Upper lobe of left lung (tissue), 6 donors: ENCODE measurements at places on chromosomes 3 and 15.

DNA sequence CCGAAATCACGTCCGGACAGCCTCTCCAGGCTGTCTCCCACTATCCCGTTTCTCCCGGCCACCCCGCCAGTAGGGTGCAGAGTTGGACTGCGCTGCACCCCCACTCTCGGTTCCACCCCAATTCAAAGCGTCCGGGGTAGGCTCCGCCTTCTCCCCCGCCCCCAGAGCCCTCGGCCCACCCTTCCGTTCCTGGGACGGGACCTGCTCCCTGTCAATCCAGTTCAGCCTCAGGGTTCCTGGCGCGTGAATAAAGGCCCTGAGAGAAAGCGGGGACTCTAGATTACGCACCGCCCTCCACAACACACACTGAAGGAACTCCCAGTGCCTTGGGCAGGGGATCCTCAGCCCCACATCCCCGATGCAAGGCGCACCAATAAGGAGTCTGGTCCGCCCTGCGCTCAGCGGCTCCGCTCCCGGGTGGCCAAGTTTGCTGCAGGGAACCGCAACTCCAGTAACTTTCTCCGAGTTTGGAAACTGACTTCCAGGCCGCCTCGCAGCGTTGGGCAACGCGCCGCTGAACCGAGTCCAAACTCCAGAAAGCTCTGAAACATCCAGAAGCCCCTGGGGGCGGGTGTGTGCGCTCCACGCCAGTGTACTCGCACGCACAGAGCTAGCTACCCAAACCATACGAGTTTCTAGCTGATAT, 1.9 kb downstream of the ADAMTS9 start:
- H3K4me1 ChIP-seq = no peaks in the 10 kb centered on the region
- H3K27ac ChIP-seq = peak overlapping the region; percentile 91
- peak; percentile 94 for DNase-seq

DNA sequence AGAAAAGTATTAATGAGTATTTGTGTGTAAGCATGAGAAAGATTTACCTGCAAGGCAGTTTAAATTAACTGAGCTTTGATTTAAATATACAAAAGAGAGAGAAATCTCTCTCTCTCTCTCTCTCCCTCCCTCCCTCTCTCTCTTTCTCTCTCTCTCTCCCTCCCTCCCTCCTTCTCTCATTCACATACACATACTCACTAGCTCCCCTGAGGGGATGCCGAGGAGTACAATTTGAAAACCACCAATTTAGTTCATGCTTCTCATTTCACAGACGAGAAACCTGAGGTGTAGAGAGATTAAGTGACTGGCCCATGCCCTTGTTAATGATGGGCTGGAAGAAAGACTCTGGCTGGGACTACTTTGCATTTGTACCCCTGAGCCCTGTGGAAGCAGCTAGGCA, 59.4 kb downstream of the MECOM start:
- DNase-seq = no peak
- H3K27me3 ChIP-seq = no peaks in the 10 kb centered on the region
- H3K27ac ChIP-seq = no peak overlapping the region
- H3K36me3 ChIP-seq = no peaks in the 10 kb centered on the region
- no peak overlapping the region for H3K4me3 ChIP-seq

GRCh38 chr3:197472151-197472550, 83.6 kb downstream of the BDH1 start:
- H3K4me3 ChIP-seq = no peak overlapping the region
- H3K27me3 ChIP-seq = no peaks in the 10 kb centered on the region
- H3K36me3 ChIP-seq = no peaks in the 10 kb centered on the region
- DNase-seq = no peak
- H3K4me1 ChIP-seq = no peaks in the 10 kb centered on the region

DNA sequence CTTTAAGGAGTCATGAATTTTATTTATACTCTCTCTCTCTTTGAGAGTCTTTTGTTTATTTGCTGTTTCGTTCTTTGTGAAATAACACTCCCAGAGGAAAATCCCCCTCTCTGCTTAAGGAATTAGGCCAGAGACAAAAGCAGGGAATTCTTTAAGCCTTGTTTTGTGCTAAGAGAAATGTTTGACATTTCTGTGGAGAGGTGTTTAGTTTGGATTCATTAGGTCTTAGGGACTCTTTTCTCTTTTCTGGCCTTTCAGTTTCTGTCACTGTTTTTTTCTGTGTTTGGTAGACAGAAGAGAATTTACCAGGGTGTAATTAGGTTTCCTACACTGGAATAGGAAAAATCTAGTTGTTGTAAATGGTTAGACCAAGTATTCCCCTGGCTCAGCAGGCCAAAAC, 241.8 kb upstream of the NR2F2 start:
- H3K27ac ChIP-seq = no peak overlapping the region
- no peaks in the 10 kb centered on the region for H3K4me1 ChIP-seq
- no peaks in the 10 kb centered on the region for H3K36me3 ChIP-seq
- no peak for DNase-seq

GRCh38 chr3:127037971-127038446, 55.1 kb downstream of the PLXNA1 start:
- no peaks in the 10 kb centered on the region for H3K36me3 ChIP-seq
- H3K27me3 ChIP-seq = no peaks in the 10 kb centered on the region
- no peak overlapping the region for H3K4me3 ChIP-seq
- no peak overlapping the region for H3K27ac ChIP-seq

DNA sequence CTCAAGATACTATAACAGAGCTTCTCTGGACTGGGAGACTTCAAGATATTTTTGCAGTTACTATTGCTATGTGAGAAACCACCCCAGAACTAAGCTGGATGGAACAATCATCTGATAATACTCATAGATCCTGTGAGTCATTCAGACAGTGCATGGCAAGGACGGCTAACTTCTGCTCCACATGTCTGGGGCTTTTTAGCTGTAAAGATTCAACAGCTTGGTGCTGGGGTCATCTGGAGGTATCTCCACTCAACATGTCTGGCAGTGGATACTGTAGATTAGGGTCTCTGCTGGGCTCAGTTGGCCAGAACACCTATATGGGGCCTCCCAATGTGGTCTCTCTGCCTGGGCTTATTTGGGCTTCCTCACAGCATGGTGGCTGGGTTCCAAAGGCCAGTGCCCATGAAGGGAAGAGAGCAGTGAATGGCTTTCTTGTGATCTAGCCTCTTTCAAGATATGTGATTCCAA, 117.3 kb upstream of the SLC7A14 start:
- H3K27ac ChIP-seq = no peak overlapping the region
- H3K4me1 ChIP-seq = no peaks in the 10 kb centered on the region
- no peaks in the 10 kb centered on the region for H3K36me3 ChIP-seq
- no peaks in the 10 kb centered on the region for H3K27me3 ChIP-seq
- no peak overlapping the region for H3K4me3 ChIP-seq
- no peak for DNase-seq

DNA sequence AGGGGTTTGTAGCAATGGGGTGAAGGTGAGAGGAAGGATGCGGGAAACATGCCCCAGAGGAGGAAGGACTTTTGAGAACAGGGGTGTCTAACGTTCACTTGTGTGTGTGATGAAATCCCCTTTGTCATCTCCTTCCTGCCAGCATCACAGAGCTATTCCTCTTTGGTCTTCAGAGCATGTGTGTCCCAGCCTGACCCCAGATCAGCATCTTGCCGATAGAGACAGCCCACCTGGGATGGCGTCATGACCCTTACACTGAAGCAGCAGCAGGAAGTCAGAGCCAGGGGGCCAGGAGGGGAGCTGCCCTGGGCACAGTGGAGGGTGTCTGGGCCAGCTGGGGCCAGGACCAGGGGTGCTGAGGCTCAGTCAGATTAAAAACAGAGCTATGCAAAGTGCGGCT, 29.9 kb upstream of the GRIP2 start:
- H3K4me3 ChIP-seq = no peak overlapping the region
- no peaks in the 10 kb centered on the region for H3K36me3 ChIP-seq
- DNase-seq = no peak
- H3K27ac ChIP-seq = peak overlapping the region; percentile 53
- H3K4me1 ChIP-seq = no peaks in the 10 kb centered on the region
- H3K27me3 ChIP-seq = no peaks in the 10 kb centered on the region

DNA sequence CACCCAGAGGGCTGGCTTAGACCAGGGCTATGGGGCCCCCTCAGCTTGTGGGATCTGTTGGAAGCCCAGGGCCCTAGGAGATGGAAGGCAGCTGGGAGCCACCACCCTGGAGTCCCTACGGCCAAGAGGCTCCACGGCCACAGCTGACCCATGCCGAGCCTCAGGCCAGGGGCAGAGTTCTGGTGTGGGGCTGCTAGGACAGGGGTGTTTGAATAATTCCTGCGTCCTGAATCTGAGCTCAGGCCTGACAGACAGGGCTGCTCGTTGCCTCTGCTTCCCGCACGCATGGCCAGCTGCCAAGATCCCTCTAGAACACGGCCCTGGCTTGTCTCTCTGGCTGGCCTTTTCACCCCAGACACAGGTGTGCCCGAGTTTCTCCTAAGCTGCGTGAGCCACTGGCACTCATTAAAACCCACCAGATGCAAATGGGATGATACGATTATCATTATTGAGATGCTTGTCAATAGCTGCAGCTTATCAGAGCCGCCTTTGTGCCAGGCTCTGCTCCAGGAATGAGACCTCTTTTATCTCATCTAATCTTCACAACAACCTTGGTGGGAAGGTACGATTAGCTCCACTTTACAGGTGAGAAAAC, 70.2 kb downstream of the EFCAB12 start:
- no peaks in the 10 kb centered on the region for H3K27me3 ChIP-seq
- H3K4me1 ChIP-seq = no peaks in the 10 kb centered on the region
- H3K36me3 ChIP-seq = no peaks in the 10 kb centered on the region
- H3K4me3 ChIP-seq = no peak overlapping the region

GRCh38 chr3:45123030-45123429, 23.1 kb downstream of the CDCP1 start:
- no peaks in the 10 kb centered on the region for H3K36me3 ChIP-seq
- no peak for DNase-seq
- no peaks in the 10 kb centered on the region for H3K4me1 ChIP-seq
- H3K4me3 ChIP-seq = no peak overlapping the region

DNA sequence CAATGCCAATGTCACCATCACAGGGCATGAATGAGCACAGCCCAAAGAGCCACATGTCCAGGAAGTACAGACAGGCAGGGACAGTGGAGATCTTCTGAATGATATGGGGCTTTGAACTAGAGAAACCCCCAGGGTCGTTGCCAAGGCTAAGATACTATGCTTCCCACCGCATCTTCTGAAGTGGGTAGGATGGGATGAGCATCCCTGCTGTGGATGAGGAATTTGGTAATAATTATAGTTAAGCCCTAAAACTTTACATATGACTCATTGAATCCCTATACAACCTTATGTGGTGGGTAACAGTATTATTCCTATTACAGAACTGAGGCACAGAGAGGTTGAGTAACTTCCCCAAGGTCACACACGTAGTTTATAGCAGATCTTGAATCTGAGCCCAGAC, 44.2 kb downstream of the WNT5A start:
- no peaks in the 10 kb centered on the region for H3K27me3 ChIP-seq
- H3K4me3 ChIP-seq = no peak overlapping the region
